ENCODE measurements at places on chromosomes 3 and 15.
A peak's percentile ranks its signal among the peaks of the same experiment; 100 is the strongest.

- peak; percentile 54 for DNase-seq
These were observed 9.9 kb downstream of the PDIA5 start for GRCh38 chr3:123076496-123077418.

DNA sequence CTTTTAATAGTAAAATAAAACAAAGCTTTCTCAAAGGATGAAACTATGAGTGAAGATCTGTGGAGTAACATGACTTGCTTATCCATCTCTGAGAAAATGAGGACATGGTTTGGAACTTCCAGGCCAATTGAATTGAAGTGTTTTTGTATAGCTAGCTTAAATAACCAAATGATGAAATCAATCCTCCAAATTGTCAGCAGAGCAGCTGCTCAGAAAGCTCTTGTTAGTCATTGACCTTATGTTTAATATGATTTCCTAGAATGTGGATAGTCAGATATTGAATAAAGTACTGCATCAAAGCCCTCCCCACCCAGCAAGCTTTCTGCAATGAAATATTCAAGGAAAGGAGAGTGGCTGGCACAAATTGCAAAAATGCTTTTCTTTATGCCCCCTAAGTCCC, 437.2 kb downstream of the MFSD1 start:
- no peak for DNase-seq

DNA sequence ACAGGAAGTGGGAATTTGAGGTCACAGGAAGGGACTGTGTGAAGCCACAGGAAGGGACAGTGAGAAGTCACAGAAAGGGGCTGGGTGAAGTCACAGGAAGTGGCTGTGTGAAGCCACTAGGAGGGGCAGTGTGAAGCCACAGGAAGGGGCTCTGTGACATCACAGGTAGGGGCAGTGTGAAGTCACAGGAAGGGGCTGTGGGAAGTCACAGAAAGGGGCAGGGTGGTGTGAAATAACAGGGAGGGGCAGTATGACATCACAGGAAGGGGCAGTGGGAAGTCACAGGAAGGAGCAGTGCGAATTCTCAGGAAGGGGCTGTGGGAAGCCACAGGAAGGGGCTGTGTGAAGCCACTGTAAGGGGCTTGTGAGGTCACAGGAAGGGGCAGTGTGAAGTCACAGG, 35.8 kb downstream of the GASK1A start:
- DNase-seq, result no peak

- DNase-seq, result no peak
These were observed 15.6 kb upstream of the TLE3 start for GRCh38 chr15:70113304-70113700.

DNA sequence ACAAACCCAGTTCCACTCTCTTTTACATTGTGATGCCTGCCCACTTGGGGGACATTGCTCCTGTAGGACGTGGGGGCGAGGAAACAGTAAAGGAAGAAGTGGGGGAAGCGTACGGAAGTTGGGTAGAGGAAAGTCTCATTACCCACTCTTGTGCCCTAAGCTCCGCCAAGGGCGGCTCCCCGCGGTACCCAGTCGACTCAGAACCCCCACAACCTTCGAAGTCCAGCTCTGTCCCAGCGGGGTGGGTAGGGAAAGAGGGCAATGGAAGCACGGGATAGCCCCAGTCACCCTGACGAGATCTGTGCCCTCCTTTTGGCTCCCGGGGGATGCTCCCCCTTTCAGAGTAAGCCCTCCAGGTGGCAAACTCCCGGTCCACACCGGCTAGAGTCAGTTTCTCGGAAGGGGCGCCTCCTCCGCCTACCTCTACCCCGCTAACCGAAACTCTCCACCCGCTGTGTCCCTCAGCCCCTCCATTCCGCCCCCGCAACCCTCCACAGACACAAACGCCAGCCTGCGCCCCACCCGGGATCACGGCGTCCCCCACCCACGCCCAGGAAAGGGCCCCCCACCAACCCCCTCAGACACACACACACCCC, 527 bp downstream of the CSNK1G1 start:
- DNase-seq, result no peak

- DNase-seq, result no peak
These were observed 75.3 kb upstream of the LEKR1 start for GRCh38 chr3:156750874-156751245.

- DNase-seq, result no peak
These were observed 713.3 kb upstream of the EPHA6 start for GRCh38 chr3:96101006-96101560.

DNA sequence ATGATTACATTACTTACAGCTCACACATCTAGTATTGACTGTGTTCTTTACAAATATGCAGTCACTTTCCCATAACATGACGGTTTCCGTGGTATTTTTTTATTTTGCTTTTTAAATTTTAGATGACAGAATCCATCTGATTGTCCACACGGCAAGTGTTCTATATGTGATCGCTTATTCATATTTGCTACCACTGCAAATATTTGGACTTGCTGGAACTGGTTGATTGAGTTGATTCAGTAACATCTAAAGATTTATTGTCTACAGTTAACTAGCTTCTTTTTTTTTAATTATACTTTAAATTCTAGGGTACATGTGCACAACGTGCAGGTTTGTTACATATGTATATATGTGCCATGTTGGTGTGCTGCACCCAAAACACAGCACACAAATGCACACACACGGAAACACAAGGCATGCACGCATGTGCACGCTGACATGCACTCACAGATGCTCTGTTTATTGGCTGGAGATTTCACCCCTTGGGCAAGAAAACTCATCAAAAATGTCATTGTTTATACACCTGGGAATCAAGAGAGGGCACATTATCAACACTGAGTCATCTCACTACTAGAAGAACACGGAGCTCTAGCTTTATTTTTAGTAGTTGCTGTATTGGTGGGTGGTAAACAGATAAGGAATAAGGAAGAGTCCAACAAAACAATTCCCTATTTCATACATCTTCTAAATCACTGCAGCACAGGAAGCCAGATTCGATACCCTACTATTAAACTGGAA, 16.4 kb downstream of the ARRDC4 start:
- DNase-seq, result no peak

DNA sequence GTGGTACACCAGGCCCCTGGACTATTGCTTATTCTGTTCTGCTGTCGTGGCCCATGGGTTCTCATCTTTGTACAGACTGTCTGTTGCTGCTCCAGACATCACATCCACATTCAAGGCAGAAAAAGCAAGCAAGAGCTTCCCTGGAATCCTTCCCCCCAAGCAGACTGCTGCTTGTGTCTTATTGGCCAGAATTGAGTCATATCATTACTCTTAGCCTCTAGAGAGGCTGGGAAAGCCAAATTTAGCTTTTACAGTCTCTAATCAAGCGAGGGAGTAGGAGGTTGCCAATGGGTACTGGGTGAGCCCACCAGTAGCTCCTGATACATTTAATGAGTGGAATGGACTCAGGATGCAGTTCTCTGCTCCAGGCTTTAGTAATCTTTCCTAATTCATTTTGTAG, 39.4 kb downstream of the RAB6B start:
- no peak for DNase-seq

- no peak for DNase-seq
These were observed 4.7 kb downstream of the GAP43 start for GRCh38 chr3:115628075-115628412.

DNA sequence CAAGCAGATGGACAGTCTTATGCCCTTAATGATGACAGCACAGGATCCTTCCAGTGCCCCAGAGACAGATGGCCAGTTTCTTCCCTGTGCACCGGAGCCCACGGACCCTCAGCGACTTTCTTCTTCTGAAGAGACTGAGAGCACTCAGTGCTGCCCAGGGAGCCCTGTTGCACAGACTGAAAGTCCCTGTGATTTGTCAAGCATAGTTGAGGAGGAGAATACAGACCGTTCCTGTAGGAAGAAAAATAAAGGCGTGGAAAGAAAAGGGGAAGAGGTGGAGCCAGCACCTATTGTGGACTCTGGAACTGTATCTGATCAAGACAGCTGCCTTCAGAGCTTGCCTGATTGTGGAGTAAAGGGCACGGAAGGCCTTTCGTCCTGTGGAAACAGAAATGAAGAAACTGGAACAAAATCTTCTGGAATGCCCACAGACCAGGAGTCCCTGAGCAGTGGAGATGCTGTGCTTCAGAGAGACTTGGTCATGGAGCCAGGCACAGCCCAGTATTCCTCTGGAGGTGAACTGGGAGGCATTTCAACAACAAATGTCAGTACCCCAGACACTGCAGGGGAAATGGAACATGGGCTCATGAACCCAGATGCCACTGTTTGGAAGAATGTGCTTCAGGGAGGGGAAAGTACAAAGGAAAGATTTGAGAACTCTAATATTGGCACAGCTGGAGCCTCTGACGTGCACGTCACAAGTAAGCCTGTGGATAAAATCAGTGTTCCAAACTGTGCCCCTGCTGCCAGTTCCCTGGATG, 198.7 kb downstream of the AKAP13 start:
- no peak for DNase-seq

GRCh38 chr3:38353151-38353550, 6.6 kb downstream of the XYLB start:
- DNase-seq, result no peak

- no peak for DNase-seq
These were observed 230.3 kb upstream of the TLE3 start for GRCh38 chr15:70327856-70328678.

GRCh38 chr3:177713928-177714900, 516.9 kb upstream of the TBL1XR1 start:
- no peak for DNase-seq

DNA sequence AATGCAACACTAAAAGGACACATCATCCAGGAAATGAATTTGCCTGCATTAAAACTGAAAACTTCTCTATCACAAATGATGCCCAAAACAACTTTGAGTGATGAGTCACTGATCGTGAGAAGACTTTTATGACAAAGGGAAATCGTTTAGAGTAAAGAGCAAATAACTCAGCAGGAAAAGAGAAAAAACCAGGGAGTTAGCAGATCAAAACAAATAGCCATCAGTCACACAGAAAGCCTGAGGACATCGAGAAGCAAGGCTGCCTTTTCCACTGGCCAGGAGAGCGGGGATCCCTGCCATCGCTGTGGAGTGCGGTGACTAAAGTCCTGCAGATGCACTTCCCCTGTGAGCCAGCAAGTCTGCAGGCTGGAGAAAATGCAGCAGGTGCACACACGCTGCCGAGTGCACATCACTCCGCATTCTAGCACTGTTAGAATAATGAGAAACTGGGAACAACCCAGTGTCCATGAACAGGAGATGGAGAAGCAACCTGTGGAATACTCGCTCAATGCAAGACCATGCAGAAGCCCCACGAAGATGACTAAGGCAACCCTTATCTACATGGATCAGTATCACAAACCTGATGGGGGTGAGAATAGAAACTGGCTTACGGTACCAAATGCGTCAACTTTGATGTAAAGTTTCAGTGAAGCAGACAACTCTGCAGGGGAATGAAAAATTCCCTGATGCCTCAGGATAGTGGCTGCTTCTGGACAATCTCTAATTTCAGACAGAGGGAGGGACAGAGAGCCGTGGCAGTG, 86.4 kb downstream of the NSMCE3 start:
- peak; percentile 3 for DNase-seq

- DNase-seq, result peak; percentile 70
These were observed 78.4 kb upstream of the RASGRF1 start for GRCh38 chr15:79168922-79169456.

DNA sequence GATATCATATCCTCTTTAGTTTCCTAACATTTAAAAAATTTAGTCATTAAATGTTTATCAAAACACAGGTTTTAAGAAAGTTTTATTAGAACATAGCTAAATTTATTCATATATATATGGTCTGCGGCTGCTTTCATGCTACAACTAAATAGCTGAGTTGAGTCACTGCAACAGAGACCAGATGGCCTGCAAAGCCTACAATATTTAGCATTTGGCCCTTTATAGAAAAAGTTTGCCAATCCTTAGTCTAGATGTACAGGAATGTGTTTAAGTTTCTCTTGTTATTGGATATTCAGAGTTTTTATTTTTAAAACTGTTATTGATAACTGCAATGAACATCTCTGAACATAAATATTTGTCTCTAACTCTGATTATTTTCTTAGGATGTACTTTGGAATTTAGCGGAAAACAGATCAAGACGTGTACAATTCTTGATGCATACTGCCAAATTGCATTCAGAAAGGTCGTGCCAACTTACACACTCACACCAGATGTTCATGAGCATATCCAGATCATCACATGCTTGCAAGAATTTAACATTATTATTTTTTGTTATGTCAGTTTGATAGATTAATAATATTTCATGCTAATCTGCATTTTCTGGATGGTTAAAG, 157.9 kb downstream of the STAC start:
- DNase-seq, result no peak

DNA sequence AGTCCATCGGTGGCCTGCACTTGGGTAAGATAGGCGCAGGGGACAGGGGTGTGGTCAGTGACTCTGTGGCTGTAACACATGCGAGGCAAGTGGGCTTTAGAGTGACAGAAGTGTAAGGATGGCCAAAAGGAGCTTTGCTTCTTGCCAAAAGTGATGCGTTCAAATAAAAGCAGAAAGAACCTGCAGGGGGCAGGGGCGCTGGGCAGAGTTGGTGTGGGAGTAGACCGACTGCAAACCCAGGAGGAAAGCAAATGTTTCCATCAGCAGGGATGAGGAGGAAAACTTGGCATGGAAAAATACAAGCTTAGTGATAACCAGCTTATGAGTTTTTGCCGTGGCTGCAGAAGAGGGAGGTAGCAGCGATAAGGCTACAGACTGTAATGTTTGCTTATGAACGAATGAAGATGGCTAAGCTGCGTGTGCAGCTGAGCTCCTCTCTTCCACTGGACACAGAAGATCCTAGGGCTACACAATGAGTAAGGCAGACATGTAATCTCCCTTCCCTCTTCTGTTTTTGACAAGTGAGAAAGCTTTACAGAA, 149.4 kb downstream of the WNT5A start:
- no peak for DNase-seq

- DNase-seq, result no peak
These were observed 45.1 kb upstream of the RSL24D1 start for GRCh38 chr15:55241891-55242290.

- DNase-seq, result no peak
These were observed 74.0 kb downstream of the HERC1 start for GRCh38 chr15:63759752-63760151.

DNA sequence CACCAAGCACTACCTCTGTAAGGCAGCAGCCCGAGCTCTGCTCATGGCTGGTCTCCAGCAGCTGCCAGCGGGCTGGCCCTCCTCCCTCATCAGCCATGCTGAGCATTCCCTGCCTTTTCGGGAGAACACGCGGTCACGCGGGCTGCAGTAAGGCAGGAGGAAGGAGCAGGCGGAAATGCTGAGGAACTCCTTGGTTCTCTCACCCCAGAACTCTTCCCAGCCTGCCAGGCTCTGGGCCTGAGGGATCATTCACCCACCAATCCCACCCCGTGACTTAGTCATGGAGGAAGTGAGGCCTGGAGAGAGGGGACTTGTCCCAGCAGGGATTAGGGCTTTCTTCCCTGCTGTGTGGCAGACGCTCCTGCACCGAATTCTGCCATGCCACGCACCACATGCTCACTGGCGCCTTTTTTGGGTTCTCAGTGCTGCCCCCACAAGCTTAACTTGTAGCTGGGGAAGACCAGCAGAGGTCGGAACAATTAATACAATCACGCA, 42.9 kb upstream of the RPL32 start:
- no peak for DNase-seq

- no peak for DNase-seq
These were observed 241.8 kb downstream of the ADAMTS17 start for GRCh38 chr15:100099976-100100375.

Data from DMS153 (cell line).